Bladder microvascular endothelial cell (primary cell): ENCODE measurements at places on chromosomes 13 and 19. TPM values are rescaled to one million over a fixed set of nuclear protein-coding genes. Genes with fewer than 3 reads are reported as not detected.

Gene GSX1
- total RNA-seq, result not detected in 2 replicates

Gene GJB6
- not detected in 2 replicates for total RNA-seq

Gene SLC6A16
- total RNA-seq, result under 0.01 and 0.63 TPM in 2 replicates

Gene CKM
- 0.16 TPM in 1 of 2 replicates, not detected in the other for total RNA-seq

Gene RNF225
- total RNA-seq, result not detected in 2 replicates

Gene PPM1N
- 0.32 and 0.63 TPM in 2 replicates for total RNA-seq

Gene ZNF776
- 8.7 and 14.7 TPM in 2 replicates for total RNA-seq

Gene DCAF15
- 11.3 and 15.8 TPM in 2 replicates for total RNA-seq

Gene FAM216B
- total RNA-seq, result not detected in 2 replicates

Gene CEACAM4
- total RNA-seq, result not detected in 2 replicates
